Esophagus squamous epithelium (tissue), 5 donors: ENCODE measurements at places on chromosomes 3 and 15. TPM values are rescaled to one million over a fixed set of nuclear protein-coding genes. Genes with fewer than 3 reads are reported as not detected.

Gene IL17RC
- 30.6 TPM for total RNA-seq

Gene IL16
- 20.0 TPM for total RNA-seq

Gene SCN5A
- total RNA-seq, result 0.09 TPM

Gene MAGEL2
- total RNA-seq, result 0.04 TPM

Gene PSMA4
- 94.5 TPM for total RNA-seq

Gene NUP210
- 9.0 TPM for total RNA-seq

Gene MITF
- 22.5 TPM for total RNA-seq

Gene GOLGA8J
- total RNA-seq, result not detected

Gene SLC28A2
- total RNA-seq, result not detected

Gene CLRN1
- not detected for total RNA-seq

Gene MAP4
- total RNA-seq, result 86.3 TPM

Gene GPR156
- total RNA-seq, result 0.94 TPM

Gene HRG
- not detected for total RNA-seq

Gene EIF1B
- 22.1 TPM for total RNA-seq

Gene MME
- total RNA-seq, result 3.2 TPM

Gene HEMK1
- total RNA-seq, result 11.8 TPM

Gene GOLGA8S
- not detected for total RNA-seq

Gene ALS2CL
- 120 TPM for total RNA-seq

Gene TTC21A
- total RNA-seq, result 2.9 TPM

Gene CAMKV
- not detected for total RNA-seq

Gene LYZL4
- not detected for total RNA-seq

Gene CLDN1
- total RNA-seq, result 59.6 TPM

Gene SV2B
- 0.95 TPM for total RNA-seq

Gene FSTL1
- 31.2 TPM for total RNA-seq

Gene MESP1
- not detected for total RNA-seq

Gene CFAP161
- total RNA-seq, result 0.38 TPM

Gene FAM227B
- 4.4 TPM for total RNA-seq

Gene HDAC11
- 10.5 TPM for total RNA-seq

Gene FGD5
- 12.0 TPM for total RNA-seq

Gene SLC28A1
- not detected for total RNA-seq

Gene COL6A5
- total RNA-seq, result 0.26 TPM

Gene SLC24A5
- total RNA-seq, result not detected

Gene SLC22A13
- 0.48 TPM for total RNA-seq

Gene ZPLD1
- not detected for total RNA-seq
